Pancreas (tissue), 10 donors: ENCODE measurements at places on chromosomes 12 and 14. TPM values are rescaled to one million over a fixed set of nuclear protein-coding genes. Genes with fewer than 3 reads are reported as not detected.

Gene ANKS1B
- total RNA-seq = 1.5 TPM

Gene JAG2
- 16.8 TPM for total RNA-seq

Gene PLEKHG7
- total RNA-seq = 0.92 TPM

Gene SYT1
- 0.20 TPM for total RNA-seq

Gene IAPP
- 449 TPM for total RNA-seq

Gene KRT5
- 2.4 TPM for total RNA-seq

Gene TCL1A
- 0.16 TPM for total RNA-seq

Gene ATXN7L3B
- total RNA-seq = 12.3 TPM

Gene CCDC175
- total RNA-seq = not detected

Gene IFT81
- total RNA-seq = 3.7 TPM

Gene AQP5
- total RNA-seq = 0.51 TPM

Gene STAC3
- 0.63 TPM for total RNA-seq

DNA sequence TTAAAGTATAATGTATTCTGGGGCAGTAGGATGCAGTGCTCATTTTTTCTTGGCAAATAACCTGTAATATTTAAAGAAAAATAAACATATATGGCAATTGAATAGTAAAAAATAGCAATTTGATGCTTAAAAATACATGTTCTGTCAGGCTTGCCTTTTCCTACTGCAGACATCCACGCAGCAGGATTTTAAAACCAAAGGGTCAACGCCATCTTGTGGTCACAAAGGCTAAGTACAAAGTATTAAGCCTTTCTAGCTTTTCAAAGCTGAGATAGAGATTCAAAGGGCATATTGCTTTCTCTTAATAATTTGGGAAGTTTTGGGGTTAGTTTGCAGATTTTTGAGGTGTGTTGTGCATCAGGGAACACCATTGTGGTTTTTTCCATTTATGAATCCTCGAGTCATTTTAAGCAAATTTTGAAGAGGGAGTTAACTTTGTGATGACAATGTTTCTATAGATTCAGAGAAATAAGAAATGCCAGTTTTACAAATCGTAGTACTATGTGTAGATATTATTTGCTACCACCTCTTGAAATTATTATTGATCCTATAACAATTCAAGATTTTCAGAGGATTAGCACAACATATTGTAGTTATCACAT, 4.7 kb upstream of the CCER1 start:
- DNase-seq = no peak
- no peaks in the 10 kb centered on the region for H3K36me3 ChIP-seq
- H3K4me3 ChIP-seq = no peak overlapping the region
- H3K27ac ChIP-seq = no peak overlapping the region
- H3K27me3 ChIP-seq = no peaks in the 10 kb centered on the region

DNA sequence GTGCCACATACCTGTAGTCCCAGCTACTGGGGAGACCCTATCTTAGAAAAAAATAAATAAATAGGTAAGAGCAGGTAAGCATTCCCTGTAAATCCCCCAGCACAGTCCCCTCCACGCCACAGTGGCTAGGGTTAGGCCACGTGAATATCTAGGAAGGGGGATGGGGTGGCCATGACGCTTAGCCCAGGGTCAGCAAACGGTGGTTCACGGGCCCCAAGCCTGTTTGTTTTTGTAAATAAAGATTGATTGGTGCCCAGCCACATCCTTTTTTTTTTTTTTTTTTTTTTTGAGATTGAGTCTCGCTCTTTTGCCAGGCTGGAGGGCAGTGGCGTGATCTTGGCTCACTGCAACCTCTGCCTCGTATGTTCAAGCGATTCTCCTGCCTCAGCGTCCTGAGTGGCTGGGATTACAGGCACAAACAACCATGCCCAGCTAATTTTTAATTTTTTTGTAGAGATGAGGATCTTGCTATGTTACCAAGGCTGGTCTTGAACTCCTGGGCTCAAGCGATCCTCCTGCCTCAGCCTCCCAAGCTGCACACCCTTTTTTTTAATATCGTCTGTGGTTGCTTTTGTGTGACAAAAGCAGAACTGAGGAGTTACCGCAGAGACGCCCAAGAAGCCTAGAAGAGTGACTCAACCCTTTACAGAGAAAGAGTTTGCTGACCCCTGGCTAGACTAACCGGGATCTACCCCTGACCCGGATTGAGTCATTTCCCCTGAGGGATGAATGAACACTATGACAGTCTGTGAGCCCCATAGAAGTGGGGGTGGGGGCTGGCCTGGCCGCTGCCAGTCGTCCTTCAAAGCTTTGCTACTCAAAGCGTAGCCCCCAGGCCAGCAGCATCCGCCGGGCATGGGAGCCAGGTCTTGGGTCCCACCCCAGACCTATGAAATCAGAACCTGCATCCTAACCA, 113.7 kb upstream of the NCOR2 start:
- no peak overlapping the region for H3K27ac ChIP-seq
- no peaks in the 10 kb centered on the region for H3K27me3 ChIP-seq
- DNase-seq = no peak
- H3K4me1 ChIP-seq = peaks cover 8% of the 10 kb centered on the region

- DNase-seq = no peak
- no peak overlapping the region for H3K27ac ChIP-seq
- no peaks in the 10 kb centered on the region for H3K4me1 ChIP-seq
- no peak overlapping the region for H3K4me3 ChIP-seq
- H3K27me3 ChIP-seq = no peaks in the 10 kb centered on the region
Observed at GRCh38 chr12:90055071-90055470, 346.4 kb upstream of the ATP2B1 start.

DNA sequence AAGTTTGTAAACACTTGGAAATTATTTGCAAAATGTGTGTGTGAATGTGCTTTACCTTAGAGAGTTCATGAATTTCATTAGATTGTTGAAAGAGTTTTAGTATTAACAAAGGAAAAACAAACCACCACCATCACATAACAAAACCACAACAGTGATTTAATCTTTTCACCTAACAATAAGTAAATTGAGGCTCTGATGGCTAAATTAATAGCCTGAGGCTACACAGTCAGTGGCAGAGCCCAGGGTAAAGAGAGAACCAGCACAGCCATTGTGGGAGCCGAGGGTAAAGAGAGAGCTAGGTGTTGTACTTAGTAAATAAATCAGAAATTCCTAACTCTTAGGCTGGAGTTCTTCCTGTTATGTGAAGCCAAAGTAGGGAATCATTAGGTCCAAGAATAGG, 51.2 kb upstream of the CAPRIN2 start:
- no peak for DNase-seq
- no peak overlapping the region for H3K4me3 ChIP-seq
- H3K4me1 ChIP-seq = no peaks in the 10 kb centered on the region
- H3K27ac ChIP-seq = no peak overlapping the region
- no peaks in the 10 kb centered on the region for H3K27me3 ChIP-seq
- no peaks in the 10 kb centered on the region for H3K36me3 ChIP-seq

- H3K4me3 ChIP-seq = no peak overlapping the region
- H3K27me3 ChIP-seq = no peaks in the 10 kb centered on the region
- H3K36me3 ChIP-seq = no peaks in the 10 kb centered on the region
Observed at GRCh38 chr14:22737052-22737451, 29.4 kb upstream of the OXA1L start.

DNA sequence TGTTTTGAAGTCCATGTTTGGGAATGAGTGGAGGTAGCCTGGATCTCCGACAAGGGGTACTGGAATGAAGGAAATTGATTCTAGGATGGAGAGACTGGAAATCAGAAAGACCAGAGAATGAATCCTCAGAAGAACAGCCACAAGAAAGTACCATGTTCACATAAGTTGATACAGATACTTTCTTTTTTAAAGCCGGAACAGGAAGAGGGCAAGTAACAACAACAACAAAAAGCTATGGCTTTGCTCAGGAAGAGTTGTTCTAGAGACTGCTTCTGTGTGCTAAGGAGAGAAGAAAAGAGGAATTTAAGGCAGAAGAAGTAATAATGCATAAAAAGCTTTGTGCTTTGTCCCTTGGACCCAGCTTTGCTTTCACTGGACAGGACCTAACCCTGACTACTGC, 6.2 kb downstream of the TC2N start:
- H3K27ac ChIP-seq = no peak overlapping the region
- H3K4me1 ChIP-seq = no peaks in the 10 kb centered on the region
- no peaks in the 10 kb centered on the region for H3K27me3 ChIP-seq
- H3K36me3 ChIP-seq = no peaks in the 10 kb centered on the region
- H3K4me3 ChIP-seq = no peak overlapping the region

- H3K4me1 ChIP-seq = peaks cover 12% of the 10 kb centered on the region
- no peaks in the 10 kb centered on the region for H3K27me3 ChIP-seq
- no peaks in the 10 kb centered on the region for H3K36me3 ChIP-seq
- no peak overlapping the region for H3K27ac ChIP-seq
- no peak for DNase-seq
Observed at GRCh38 chr12:94875525-94875924, 128.0 kb downstream of the NDUFA12 start.

DNA sequence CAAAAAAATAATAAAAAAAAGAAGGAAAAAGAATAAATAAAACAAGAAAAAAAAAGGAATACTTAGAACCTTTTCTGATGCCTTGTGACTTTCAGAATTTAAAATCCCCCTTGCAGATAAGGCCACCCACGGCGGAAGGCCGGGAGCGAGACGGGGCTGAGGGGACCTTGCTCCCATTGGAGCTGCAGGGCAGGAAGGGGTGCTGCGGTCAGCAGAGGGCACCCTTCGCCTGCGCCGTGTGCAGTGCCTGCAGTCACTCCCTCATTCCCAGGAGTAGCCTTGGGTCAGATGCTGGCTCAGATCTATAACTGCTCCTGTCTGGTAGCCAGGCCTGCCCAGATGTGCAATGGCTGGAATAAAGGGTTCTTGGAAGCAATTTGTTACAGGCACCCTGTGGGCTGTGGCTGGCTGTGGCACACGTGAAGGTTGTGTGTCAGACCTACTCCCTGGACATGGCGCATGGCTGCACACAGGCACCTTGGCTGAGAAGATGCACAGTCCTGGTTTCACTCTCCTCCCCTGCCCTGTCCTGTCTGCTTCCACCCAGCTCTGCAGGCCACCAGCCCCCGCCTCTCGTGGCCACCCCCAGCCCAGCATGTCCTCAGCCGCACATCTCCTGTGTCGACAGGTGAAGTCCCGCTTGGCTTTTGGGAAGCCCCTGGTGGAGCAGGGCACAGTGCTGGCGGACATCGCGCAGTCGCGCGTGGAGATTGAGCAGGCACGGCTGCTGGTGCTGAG, 13.4 kb upstream of the ALDH2 start:
- no peak overlapping the region for H3K27ac ChIP-seq
- H3K4me3 ChIP-seq = no peak overlapping the region
- peak; percentile 83 for DNase-seq
- no peaks in the 10 kb centered on the region for H3K36me3 ChIP-seq
- peaks cover 23% of the 10 kb centered on the region for H3K4me1 ChIP-seq
- H3K27me3 ChIP-seq = no peaks in the 10 kb centered on the region

DNA sequence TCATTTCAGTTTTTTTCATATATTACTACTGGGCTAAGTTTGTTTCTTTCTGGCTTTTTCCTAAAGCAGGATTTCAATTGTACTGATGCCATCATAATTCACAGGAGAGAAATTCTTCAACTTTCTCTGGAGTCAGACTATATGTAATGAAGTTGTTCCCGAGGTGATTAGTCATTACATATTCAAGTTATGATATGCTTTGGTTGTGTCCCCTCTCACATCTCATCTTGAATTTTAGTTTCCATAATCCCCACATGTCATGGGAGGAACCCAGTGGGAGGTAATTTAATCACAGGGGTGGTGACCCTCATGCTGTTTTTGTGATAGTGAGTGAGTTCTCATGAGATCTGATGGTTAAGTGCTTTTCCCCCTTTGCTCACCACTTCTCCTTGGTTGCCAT, 227.5 kb upstream of the LRIG3 start:
- no peak overlapping the region for H3K27ac ChIP-seq
- DNase-seq = no peak
- H3K4me3 ChIP-seq = no peak overlapping the region
- H3K4me1 ChIP-seq = no peaks in the 10 kb centered on the region
- no peaks in the 10 kb centered on the region for H3K36me3 ChIP-seq

DNA sequence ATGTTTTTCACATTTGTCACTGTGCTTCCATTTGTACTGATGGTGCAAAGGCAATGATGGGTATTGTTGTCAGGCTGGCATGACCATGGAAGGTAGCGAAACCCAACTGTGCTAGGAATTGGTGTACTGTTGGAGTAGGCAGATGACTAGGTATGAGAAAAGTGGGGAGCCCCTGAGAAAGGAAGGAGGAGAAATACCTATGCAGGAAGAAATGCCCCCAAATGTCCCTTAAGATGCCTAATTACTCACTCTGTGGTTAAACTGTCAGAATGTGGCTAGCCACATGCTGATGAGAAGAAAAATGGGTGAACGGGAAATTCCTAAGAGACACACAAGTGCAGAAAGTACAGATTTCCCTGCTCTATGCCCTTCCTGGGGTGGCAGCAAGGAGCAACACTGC, 339.1 kb downstream of the TMEM132D start:
- no peaks in the 10 kb centered on the region for H3K27me3 ChIP-seq
- H3K27ac ChIP-seq = no peak overlapping the region

GRCh38 chr12:113263431-113263963, 42.2 kb downstream of the TPCN1 start:
- peak; percentile 23 for DNase-seq
- H3K27ac ChIP-seq = peak overlapping the region; percentile 2

DNA sequence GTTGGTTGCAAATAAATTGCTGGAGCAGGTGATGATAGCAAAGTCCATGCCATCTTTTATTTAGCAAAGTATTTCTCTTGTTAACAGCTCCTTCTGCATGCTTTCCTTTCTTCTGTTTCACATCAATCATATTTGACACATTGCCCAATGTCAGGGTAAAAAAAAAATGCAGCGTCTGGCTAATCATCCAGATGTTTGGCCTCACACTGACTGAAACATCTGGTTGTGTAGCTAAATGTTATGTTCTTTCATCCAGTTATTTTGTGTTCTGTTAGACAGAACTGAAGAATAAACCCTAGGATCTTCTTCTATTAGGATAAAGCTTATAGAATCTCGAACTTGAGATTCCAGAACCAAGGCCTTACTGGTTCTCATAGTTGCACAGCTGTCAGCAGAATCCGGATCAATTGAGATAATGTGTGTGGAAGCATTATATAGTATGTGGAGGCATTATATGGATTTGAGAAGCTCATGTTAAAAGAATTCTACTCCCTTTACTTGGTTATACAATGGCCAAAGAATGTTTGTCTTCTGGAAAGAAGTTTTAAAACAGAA, 859.2 kb downstream of the DIO2 start:
- H3K4me3 ChIP-seq = no peak overlapping the region
- no peaks in the 10 kb centered on the region for H3K27me3 ChIP-seq
- no peak overlapping the region for H3K27ac ChIP-seq
- H3K36me3 ChIP-seq = no peaks in the 10 kb centered on the region
- H3K4me1 ChIP-seq = no peaks in the 10 kb centered on the region

DNA sequence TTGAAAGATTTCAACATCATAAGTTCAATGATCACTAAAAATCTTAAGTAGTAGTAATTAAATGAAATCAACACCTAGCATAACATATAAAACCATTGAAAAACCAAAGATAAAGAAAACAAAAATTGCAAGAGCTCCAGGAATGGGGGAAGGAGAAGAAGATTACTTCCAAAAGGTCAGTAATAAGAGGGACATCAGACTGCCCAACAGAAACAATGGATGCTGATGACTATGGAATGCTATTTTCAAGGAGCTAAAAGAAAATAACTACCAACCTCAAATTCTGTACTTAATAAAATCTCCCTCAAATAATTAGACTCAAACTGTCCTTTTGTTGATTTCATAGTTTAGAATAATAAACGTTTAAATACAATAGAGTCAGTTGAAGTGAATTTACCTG, 314.5 kb upstream of the LMO3 start:
- no peaks in the 10 kb centered on the region for H3K4me1 ChIP-seq
- H3K36me3 ChIP-seq = no peaks in the 10 kb centered on the region
- H3K27me3 ChIP-seq = no peaks in the 10 kb centered on the region
- H3K27ac ChIP-seq = no peak overlapping the region
- DNase-seq = no peak

GRCh38 chr12:21877293-21877982, 63.8 kb downstream of the ABCC9 start:
- DNase-seq = no peak
- H3K4me1 ChIP-seq = no peaks in the 10 kb centered on the region
- H3K36me3 ChIP-seq = no peaks in the 10 kb centered on the region
- H3K27me3 ChIP-seq = no peaks in the 10 kb centered on the region
- H3K4me3 ChIP-seq = no peak overlapping the region
